ENCODE measurements at places on chromosomes 12 and 14.
A peak's percentile ranks its signal among the peaks of the same experiment; 100 is the strongest.

GRCh38 chr14:59905188-59905587 is 14.8 kb upstream of the LRRC9 start:
- DNase-seq, result no peak

DNA sequence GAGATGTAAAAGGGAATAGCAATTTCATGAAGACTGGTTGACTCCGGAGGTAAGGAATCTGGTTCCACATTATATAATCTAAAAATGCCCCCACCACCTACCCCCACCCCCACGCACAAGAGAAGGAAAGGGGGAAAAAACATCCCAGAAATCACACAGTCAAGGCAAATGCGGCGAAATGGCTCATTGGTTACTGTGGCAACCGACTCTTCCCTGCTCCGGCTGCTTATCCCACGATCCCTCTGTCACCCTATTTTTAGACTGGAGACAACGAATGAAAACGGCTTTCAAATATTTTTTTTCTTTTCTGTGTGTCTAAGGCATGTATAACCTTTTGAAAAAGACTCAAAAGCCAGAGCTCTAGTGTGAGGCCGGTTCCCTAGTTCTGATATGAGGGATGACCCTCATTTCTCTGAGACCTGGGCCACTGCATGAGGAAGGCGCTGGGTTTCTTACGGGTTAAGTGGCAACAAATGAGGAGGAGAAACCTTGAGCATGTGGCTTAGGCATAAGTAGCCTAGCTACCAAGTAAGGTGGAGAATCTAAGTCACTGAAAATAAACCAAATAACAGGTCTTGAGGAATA is 148.3 kb upstream of the GRIN2B start:
- DNase-seq, result no peak

GRCh38 chr14:101026341-101026740 is 122.8 kb upstream of the RTL1 start:
- no peak for DNase-seq

- peak; percentile 99 for DNase-seq
Measured at GRCh38 chr14:102139286-102140026, at the start of gene WDR20. Gene WDR20 (plus strand): TSS chr14:102139897. CDS start chr14:102139924, 27 bp downstream.

- no peak for DNase-seq
Measured at GRCh38 chr14:73462815-73463214, 4.5 kb upstream of the NUMB start.

DNA sequence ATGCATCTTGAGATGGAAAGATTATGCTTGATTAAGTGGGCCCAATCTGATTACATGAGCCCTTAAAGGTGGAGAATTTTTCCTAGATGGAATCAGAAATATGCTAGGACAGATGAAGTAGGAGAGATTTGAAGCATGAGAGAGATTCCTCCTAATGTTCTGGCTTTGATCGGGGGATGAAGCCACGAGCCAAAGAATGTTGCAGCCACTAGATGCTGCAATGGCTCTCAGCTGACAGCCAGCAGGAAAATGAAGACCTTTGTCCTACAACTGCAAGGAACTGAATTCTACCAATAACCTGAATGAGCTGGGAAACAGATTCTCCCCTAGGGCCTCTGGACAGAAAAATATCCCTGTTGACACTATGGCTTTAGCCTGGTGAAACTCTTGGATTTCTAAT is 82.6 kb upstream of the ATP2B1 start:
- DNase-seq, result no peak

GRCh38 chr14:105102893-105103292 is 37.7 kb upstream of the GPR132 start:
- no peak for DNase-seq

- no peak for DNase-seq
Measured at GRCh38 chr12:89210277-89210676, 142.0 kb downstream of the DUSP6 start.

GRCh38 chr14:61477712-61478462 is 156.5 kb downstream of the PRKCH start:
- peak; percentile 23 for DNase-seq

DNA sequence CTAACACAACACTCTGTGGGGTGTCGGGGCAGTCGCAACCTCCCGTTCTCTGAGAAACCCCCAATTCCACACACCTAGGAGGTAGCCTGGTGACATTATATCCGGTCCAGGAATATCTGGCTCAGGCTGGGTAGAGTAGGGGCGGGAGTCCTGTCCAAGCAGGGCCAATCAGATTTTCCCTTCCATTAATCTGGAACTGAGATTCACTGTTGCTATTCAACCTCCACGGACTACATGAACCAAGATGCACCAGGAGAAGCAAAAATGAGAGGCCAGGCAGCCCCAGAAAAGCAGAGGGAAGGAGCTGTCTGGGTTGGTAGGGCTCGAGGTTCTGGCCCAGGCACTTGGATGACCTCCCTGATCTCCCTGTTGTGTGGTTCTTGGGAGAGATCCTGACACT is 51.0 kb downstream of the NINJ2 start:
- no peak for DNase-seq

GRCh38 chr12:120498870-120499515 is 3.1 kb downstream of the DYNLL1 start:
- no peak for DNase-seq

DNA sequence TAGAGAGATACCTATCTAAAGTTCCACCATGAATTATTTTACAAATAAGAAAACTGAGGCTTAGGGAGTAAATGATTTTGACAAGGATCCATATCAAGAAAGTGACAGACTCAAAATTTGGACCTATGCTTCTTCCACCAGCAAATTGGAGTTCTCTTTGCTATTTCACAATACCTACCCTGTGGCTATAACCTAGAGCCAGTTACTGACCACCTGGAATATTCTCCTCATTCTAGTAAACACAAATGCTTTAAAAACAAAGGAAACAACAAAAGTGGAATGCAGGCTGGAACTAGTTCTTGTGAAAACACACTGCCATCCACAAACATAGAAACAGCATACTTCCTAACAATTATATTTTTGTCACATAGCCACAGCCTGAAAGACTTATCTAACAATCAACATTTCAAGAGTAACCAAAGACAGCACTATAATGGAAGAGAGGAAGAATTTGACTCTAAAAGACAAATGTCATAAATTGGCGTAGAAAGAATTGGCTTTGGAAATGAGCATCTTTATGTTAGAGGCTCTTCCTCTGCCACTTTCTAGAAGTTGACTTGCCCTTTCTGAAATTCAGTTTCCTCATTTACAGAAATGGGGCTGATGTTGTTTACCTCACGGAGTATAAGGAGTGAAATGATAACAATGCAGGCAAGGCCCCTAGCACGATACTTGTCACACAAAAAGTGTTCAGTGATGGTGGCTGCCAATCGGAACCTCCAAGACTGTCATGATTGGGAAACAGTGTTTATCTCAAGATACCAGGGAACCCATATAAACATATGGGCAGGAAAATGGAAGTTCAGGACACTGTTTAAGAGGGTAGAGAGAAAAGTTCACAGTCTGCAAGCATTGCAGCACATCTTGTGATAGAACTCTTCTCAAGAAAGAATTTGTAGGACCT is 138.6 kb upstream of the LGR5 start:
- DNase-seq, result no peak
